ENCODE measurements at places on chromosomes 3 and 15.
A peak's percentile ranks its signal among the peaks of the same experiment; 100 is the strongest.

GRCh38 chr3:53633197-53633787 is 138.9 kb downstream of the CACNA1D start:
- no peak for DNase-seq
- no peaks in the 10 kb centered on the region for H3K36me3 ChIP-seq
- no peak overlapping the region for H3K27ac ChIP-seq
- H3K4me1 ChIP-seq = no peaks in the 10 kb centered on the region

- H3K4me1 ChIP-seq = no peaks in the 10 kb centered on the region
- no peak overlapping the region for H3K27ac ChIP-seq
- peaks cover 6% of the 10 kb centered on the region for H3K36me3 ChIP-seq
- H3K4me3 ChIP-seq = no peak overlapping the region
- no peak for DNase-seq
Observed at GRCh38 chr3:58164906-58165821, 45.6 kb downstream of the DNASE1L3 start.

- H3K4me1 ChIP-seq = peaks cover 36% of the 10 kb centered on the region
- no peaks in the 10 kb centered on the region for H3K27me3 ChIP-seq
- DNase-seq = peak; percentile 7
Observed at GRCh38 chr15:90271459-90272166, 6.1 kb downstream of the NGRN start.

GRCh38 chr3:156251424-156251823 is 131.0 kb downstream of the KCNAB1 start:
- H3K4me3 ChIP-seq = no peak overlapping the region
- no peaks in the 10 kb centered on the region for H3K36me3 ChIP-seq
- H3K27me3 ChIP-seq = peaks cover 17% of the 10 kb centered on the region
- no peak overlapping the region for H3K27ac ChIP-seq

- H3K36me3 ChIP-seq = no peaks in the 10 kb centered on the region
- H3K27me3 ChIP-seq = no peaks in the 10 kb centered on the region
- no peak overlapping the region for H3K4me3 ChIP-seq
- H3K27ac ChIP-seq = no peak overlapping the region
Observed at GRCh38 chr3:80244390-80244789, 476.6 kb upstream of the ROBO1 start.

GRCh38 chr3:39196671-39197356 is 4.4 kb upstream of the XIRP1 start:
- DNase-seq = no peak
- H3K36me3 ChIP-seq = no peaks in the 10 kb centered on the region
- no peak overlapping the region for H3K27ac ChIP-seq
- no peaks in the 10 kb centered on the region for H3K4me1 ChIP-seq
- H3K27me3 ChIP-seq = peaks cover 13% of the 10 kb centered on the region
- H3K4me3 ChIP-seq = no peak overlapping the region

GRCh38 chr3:17006132-17006852 is 121.5 kb downstream of the PLCL2 start:
- H3K27me3 ChIP-seq = no peaks in the 10 kb centered on the region
- peaks cover 33% of the 10 kb centered on the region for H3K36me3 ChIP-seq
- peak overlapping the region; percentile 42 for H3K27ac ChIP-seq
- DNase-seq = no peak

DNA sequence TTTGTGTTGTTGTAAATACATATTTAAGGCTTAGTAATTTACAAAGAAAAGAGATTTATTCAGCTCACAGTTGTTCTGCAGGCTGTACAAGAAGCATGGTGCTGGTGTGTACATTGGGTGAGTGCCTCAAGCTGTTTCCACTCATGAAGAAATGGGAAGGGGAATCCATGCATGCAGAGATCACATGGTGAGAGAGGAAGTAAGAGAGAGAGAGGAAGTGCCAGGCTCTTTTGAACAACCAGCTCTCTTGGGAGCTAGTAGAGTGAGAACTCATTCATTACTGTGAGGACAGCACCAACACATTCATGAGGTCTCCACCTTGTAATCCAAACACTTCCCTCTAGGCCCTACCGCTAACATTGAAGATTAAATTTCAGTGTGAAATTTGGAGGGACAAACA is 909.2 kb downstream of the NSUN3 start:
- DNase-seq = no peak
- no peaks in the 10 kb centered on the region for H3K4me1 ChIP-seq
- no peak overlapping the region for H3K27ac ChIP-seq
- no peaks in the 10 kb centered on the region for H3K36me3 ChIP-seq
- H3K27me3 ChIP-seq = no peaks in the 10 kb centered on the region

DNA sequence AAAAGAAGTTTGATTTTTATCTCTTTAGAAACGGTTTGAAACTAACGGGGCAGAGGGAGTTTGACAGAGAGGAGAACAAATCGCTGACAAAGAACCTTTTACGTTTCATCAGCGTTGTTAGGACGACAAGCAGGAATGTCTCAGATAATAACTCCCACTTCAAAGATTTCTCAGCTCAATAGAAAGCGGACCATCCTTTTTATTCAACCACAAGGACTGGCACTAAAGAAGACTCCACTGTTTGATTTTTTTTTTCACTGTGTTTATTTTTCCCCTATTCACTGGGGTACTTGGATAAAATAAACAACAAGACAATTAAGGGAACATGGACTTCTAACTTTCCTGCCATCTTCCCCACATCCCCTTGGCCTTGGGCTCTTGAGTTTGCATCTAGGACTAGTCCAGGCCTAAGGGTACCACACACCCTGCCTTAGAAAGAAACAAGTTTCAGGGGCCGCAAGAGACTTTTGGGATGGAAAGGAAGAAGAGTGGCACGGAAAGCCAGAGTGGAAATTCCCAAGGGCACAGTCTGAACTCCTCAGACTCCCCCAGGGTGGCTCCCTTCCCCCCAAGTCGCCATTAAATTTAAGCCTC is 19.0 kb downstream of the ZIC4 start:
- peaks cover 70% of the 10 kb centered on the region for H3K27me3 ChIP-seq
- H3K36me3 ChIP-seq = no peaks in the 10 kb centered on the region
- H3K4me1 ChIP-seq = no peaks in the 10 kb centered on the region
- no peak overlapping the region for H3K4me3 ChIP-seq
- no peak overlapping the region for H3K27ac ChIP-seq

DNA sequence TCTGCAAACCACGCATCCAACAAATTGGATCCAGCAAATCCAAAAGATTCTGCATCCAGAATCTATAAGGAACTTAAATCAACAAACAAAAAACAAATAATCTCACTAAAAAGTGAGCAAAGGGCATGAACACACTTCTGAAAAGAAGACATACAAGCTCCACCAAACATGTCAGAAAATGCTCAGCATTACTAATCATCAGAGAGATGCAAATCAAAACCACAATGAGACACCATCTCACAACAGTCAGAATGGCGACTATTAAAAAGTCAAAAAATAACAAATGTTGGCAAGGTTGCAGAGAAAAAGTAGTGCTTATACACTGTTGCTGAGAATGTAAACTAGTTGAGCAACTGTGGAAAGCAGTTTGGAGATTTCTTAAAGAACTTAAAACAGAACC is 21.6 kb upstream of the SLC25A36 start:
- no peak for DNase-seq
- H3K27me3 ChIP-seq = peaks cover 31% of the 10 kb centered on the region
- H3K36me3 ChIP-seq = no peaks in the 10 kb centered on the region
- no peaks in the 10 kb centered on the region for H3K4me1 ChIP-seq
- no peak overlapping the region for H3K4me3 ChIP-seq

- no peak overlapping the region for H3K4me3 ChIP-seq
- no peaks in the 10 kb centered on the region for H3K4me1 ChIP-seq
- no peak for DNase-seq
Observed at GRCh38 chr15:58019503-58020376, 45.8 kb downstream of the ALDH1A2 start.

- H3K4me1 ChIP-seq = no peaks in the 10 kb centered on the region
- no peak overlapping the region for H3K27ac ChIP-seq
- no peak for DNase-seq
- H3K4me3 ChIP-seq = no peak overlapping the region
- no peaks in the 10 kb centered on the region for H3K36me3 ChIP-seq
Observed at GRCh38 chr15:55170361-55170760, 26.4 kb downstream of the RSL24D1 start.

GRCh38 chr3:19947549-19948225 is 790 bp downstream of the RAB5A start:
- peak; percentile 72 for DNase-seq
- H3K4me1 ChIP-seq = peaks cover 32% of the 10 kb centered on the region
- no peaks in the 10 kb centered on the region for H3K27me3 ChIP-seq
- H3K4me3 ChIP-seq = peak overlapping the region; percentile 100
- peaks cover 23% of the 10 kb centered on the region for H3K36me3 ChIP-seq

- H3K27me3 ChIP-seq = no peaks in the 10 kb centered on the region
- H3K27ac ChIP-seq = peak overlapping the region; percentile 66
- DNase-seq = no peak
Observed at GRCh38 chr3:119664850-119665379, 4.5 kb upstream of the POPDC2 start.

DNA sequence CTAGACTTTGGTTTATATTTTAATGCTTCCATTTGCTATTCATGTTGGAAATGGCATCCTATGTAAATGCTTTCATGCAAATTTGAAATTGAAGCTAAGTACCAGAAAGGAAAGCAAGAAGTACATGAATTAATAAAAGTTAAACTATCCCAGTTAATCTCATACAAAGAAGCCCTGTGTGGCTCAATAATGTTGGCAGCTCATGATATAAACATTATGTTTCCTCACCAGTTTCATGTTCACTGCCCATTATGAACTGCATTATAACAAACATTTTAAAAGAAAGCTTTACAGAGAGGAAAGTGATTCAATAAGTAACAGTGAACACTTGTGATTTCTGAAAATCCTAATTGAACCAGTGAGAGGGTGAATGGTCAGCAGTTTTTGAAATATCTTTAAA is 62.9 kb upstream of the ROBO2 start:
- no peaks in the 10 kb centered on the region for H3K27me3 ChIP-seq
- H3K27ac ChIP-seq = no peak overlapping the region
- no peaks in the 10 kb centered on the region for H3K4me1 ChIP-seq
- no peak for DNase-seq

DNA sequence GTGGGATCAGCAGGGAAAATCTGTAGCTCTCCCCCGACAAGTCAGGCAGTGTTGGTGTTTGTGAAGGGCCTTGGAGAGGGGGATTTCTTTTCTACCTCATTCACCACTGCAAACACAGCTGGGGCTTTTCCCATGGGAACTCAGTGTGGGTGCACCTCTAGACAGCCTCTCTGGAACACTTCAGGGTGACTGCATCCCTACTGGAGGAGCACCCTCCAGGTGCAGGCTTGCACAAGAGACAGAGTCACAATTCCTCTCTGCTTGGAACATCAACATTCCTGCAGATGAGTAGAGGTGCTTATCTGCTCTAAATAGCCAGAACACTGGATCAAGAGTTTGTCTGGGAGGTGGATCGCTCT is 72.7 kb upstream of the AKAP13 start:
- H3K27ac ChIP-seq = no peak overlapping the region
- peaks cover 12% of the 10 kb centered on the region for H3K4me1 ChIP-seq
- no peaks in the 10 kb centered on the region for H3K27me3 ChIP-seq
- peaks cover 4% of the 10 kb centered on the region for H3K36me3 ChIP-seq
- no peak overlapping the region for H3K4me3 ChIP-seq

- H3K36me3 ChIP-seq = no peaks in the 10 kb centered on the region
- peaks cover 4% of the 10 kb centered on the region for H3K4me1 ChIP-seq
- H3K4me3 ChIP-seq = no peak overlapping the region
- H3K27me3 ChIP-seq = no peaks in the 10 kb centered on the region
- no peak overlapping the region for H3K27ac ChIP-seq
- DNase-seq = no peak
Observed at GRCh38 chr3:150535204-150535603, 11.1 kb downstream of the SERP1 start.

DNA sequence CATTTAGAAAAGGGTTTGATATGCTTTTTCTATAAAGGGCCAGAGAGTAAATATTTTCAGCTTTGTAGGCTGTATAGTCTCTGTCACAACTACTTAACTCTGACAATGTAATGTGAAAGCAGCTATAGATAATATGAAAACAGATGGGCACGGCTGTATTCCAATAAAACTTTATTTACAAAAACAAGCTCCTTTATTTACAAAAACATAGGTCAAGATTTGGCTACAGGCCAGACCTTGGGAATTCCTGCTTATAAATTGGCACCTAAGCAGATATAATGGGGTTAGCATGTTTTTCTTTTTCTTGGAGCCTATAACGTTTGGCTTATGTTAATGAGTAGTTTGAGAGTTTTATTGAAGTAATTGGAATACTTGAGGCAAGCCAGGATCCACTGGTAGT is 119.4 kb upstream of the CGNL1 start:
- H3K4me1 ChIP-seq = peaks cover 1% of the 10 kb centered on the region
- no peak for DNase-seq
- H3K4me3 ChIP-seq = no peak overlapping the region
- H3K27me3 ChIP-seq = no peaks in the 10 kb centered on the region
- peaks cover 2% of the 10 kb centered on the region for H3K36me3 ChIP-seq
- H3K27ac ChIP-seq = no peak overlapping the region

DNA sequence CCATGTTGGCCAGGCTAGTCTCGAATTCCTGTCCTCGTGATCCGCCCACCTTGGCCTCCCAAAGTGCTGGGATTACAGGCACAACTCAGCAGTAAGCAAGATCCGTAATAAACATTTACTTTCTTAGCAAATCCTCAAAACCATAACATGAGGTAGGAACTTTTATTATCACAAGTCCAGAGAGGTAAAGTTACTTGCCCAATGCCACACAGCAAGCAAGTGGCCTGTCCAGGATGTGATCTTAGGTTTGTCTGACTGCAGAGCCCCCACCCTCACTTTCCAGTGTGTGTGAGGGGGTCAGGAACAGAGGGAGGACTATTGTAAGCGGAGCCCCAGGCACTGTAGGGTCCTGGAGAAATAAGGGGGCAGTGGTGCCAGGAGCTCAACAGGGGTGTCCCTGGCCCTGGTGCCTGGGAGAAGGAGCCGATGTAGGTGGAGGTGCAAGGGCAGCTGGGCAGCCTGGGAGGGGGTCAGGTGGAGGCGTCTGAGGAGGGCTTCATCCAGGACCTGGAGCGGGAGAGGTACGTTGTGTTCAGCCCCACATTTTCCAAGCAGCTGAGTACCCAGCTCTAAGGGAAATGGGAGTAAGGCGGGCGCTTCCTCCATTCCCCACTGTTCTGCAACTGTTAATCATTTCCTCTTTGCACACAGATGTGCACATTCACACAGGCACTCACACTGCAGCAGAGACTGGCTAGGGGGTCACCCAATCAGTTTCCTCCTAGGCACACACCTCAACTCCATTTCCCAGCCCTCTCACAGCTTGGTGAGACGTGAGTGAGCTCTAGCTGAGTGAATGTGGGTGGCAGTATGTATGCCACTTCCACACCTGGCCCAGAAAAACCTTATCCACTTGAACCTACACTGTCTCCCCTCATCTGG is 5.9 kb downstream of the RPUSD3 start:
- peaks cover 24% of the 10 kb centered on the region for H3K36me3 ChIP-seq
- no peak overlapping the region for H3K27ac ChIP-seq
- no peak overlapping the region for H3K4me3 ChIP-seq
- no peaks in the 10 kb centered on the region for H3K27me3 ChIP-seq
- no peak for DNase-seq
- peaks cover 7% of the 10 kb centered on the region for H3K4me1 ChIP-seq

DNA sequence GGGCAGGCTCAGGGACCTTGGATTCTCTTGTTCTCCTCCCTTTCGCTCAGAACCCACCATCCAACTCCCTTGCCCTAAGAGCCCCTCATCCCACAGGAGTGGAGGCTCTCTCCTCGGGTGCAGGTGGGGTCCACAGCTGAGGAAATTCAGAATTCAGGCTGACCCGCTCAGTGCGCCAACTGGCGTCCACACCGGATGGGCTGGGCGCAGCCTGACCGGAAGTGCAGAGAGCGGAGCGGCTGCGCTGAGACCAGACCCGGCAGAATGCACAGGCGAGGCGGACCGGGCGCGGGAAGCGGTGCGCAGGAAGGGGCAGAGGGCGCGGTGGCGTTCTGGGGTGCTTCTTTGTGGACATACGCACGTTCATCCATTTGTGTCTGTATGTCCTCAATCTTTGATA is 210.4 kb upstream of the NDN start:
- DNase-seq = no peak
- no peaks in the 10 kb centered on the region for H3K27me3 ChIP-seq
- H3K27ac ChIP-seq = no peak overlapping the region
- no peak overlapping the region for H3K4me3 ChIP-seq
- H3K36me3 ChIP-seq = no peaks in the 10 kb centered on the region
